ENCODE measurements at places on chromosomes 2 and 18.

- DNase-seq = no peak
Measured at GRCh38 chr2:142991295-142991694, 113.8 kb downstream of the KYNU start.

GRCh38 chr18:67514465-67514864, 2.1 kb downstream of the DSEL start:
- no peak for DNase-seq

- DNase-seq = no peak
Measured at GRCh38 chr18:77911971-77912605, 662.4 kb downstream of the GALR1 start.

DNA sequence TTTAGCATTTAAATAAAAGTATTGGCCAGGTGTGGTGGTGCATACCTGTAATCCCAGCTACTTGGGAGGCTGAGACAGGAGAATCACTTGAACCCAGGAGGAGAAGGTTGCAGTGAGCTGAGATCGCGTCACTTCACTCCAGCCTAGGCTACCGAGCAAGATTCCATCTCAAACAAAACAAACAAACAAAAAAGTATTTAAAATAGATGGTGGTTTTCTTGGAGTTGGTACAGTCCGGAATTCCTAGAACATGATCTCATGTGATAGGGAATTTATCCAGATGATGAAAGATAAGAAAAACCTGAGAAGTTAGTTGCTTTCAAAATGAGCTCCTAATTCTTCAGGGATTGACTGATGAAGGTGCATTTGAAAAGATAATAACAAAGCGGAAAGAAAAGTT, 62.0 kb downstream of the BIRC6 start:
- DNase-seq = no peak

GRCh38 chr18:55268151-55268601, 308.9 kb upstream of the CCDC68 start:
- DNase-seq = no peak

DNA sequence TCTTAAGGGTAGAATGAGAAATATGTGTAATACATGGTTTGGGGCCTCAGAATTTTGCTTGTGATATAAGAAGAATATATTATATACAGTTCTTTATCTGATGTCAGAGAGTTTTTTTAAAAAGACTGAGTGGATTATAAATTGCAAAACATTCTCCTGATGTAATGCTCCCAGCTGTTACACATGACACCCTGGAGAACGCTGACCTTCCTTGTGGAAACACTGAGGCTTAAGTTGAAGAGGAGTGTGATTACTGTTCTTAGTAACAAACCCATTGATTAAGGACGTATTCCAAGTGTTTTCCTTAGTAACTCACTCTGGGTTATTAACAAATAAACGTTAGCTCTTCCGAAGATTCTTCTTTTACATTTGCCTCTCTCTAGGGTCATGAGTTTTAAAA, 1069.3 kb upstream of the CNTNAP5 start:
- DNase-seq = no peak

GRCh38 chr2:217434180-217434975, 568.4 kb downstream of the TNS1 start:
- peak; percentile 83 for DNase-seq

DNA sequence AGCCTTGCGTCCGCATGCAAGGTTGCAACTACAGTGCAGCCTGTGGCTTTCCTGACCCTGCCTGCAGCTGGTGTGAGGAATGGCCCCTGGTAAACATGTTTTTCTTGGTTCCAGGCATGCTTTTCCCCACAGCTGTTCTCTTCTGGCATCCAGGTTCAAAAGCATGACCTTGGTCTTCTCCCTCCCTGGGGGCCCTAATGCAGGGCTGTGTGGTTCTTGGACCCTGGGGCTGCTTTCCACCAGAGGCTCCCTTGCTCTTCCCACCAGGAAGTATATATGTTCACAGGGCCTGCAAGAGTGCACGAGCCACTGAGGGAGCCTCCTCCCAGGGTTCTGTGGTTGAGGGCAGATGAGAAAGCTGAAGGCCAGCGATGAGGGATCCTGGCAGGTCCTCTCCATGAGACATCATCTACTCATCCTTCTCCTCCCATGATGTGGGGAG, 125.9 kb downstream of the BCL2L11 start:
- DNase-seq = no peak

DNA sequence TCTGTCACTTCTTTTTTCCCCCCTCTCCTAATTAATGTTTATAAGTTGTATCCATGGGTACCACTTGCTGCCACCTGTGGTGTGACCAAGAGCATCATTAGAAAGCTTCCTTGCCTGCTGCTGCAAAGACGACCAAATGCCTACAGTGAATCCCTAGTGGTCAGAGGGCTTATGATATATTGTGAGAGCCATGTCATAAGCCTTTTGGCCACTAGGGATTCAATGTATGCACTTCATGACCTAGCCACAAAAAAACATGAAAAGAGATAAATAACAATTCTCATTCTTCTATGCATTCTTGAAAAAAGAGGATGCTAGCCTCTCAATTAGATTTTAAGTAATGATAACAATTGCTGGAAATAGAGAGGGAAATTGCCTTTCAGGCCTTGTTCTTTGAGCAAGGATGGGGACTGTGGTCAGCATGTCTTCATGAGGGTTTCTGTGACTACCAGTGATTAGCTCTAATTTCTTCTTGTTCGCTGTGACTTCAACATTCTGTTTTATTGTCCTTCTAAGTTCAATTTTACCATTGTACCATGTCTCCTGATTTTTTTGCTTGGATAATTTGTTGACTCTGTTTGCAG, 435.3 kb downstream of the TGIF1 start:
- no peak for DNase-seq

DNA sequence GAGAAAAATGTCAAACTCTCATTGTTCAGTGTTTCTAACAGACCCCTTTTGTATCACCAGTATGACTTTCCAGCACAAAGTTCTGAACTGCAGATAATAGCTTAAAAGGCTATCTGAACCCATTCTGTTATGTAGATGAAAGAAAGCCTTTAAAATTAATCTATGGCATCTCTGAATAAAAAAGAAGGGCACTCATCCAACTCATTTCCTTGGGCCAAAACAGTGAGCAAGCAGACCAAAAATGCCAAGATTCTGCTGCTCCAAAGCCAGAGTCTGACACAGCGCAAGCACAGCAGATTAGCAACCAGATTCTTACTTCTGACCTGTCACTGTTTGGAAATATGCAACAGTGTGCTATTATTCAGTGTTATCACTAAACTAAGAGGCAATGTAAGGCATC, 22.6 kb upstream of the ITGA6 start:
- no peak for DNase-seq

DNA sequence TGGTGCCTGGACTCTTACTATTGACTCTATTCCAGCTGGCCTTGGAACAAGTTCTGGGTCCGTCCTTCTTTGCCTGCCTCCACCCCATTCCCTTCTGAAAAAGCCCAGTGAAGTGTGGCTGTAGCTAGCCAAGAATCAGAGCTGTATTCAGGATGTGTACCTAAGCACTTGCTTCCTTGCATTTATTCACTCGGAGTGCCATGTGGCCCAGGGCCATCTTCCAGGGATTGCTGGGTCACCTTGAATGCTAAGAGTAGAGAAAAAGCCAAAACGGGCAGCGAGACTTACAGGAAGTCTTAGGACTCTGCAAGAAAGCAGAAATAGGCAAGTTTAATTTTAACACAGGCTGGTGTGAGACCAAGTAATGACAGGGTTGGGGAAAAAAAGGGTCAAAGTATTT, 4.1 kb downstream of the ITGA6 start:
- no peak for DNase-seq

Measured in left renal cortex interstitium (tissue), 4 donors.